ENCODE measurements at places on chromosomes 13 and 19.

DNA sequence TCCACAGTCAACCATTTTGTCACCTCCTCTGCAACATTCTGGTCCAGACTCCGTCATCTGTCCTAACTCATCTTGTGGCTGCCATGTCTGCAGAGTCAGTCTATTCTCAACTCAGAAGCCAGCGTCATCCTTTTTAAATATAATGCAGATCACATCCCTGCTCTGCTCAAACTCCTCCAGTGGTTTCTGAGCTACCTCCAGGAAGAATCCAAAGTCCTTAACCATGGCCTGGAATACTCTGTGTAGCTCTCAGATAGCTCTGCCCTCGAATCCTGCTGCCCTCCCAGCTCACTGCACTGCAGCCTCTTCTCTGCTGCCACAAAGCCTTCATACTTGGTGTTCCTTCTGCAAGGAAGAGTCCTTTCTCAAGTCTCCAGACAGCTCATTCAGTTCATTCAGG is 190.8 kb downstream of the FOXO1 start:
- DNase-seq, result no peak

DNA sequence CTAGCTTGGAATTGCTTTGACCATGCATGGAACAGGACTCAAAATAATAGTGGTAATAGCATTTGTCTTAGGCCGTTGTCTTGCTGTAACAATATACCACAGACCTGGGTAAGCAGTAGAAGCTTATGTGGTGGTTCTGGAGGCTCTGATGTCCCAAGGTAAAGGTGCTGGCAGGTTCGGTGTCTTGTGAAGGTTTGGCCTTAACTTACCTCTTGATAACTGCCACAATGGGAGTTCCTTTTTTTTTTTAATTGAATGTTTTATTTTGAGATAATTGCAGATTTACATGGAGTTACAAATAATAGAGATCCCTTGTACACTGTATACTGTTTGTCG is 5.8 kb downstream of the RPL21 start:
- no peak for DNase-seq

DNA sequence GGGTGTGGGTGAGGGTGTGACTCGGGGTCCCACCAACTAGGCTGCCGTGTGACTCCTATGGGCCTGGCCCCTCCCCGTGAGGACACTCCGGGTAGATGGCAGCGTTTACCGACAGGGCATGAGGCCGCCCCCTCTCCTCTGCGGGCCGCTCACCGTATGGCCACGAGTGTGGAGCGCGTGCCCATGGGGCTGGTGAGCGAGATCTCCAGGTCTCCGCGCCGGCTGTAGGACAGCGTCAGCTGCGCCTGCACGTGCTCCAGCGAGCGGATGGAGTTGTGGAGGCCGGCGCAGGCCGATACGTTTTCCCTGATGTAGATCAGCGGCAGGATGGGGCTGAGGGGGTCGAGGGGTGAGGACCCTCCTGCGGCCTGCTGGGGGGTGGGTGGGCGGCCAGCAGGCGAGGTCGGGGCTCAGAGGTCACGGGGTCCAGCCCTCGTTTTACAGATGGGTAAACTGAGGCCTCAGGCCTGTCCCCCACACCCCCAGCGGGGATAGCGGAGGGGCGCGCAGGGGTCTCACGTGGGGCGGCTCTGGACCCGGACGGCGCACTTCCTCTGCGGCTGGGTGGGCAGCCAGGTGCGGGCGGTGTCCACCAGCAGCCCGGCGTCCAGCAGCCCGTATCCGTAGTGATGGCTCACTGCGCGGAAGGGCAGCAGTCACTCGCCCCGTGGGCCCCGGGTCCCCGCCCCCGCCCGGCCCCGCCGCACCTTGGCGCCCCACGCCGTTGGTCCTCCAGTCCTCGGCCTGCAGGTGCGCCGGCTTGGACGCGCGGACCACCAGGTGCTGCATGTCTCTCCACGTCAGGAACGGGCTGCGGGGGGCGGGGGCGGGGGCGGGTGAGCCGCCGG is 4.3 kb upstream of the C19orf25 start:
- DNase-seq, result no peak

DNA sequence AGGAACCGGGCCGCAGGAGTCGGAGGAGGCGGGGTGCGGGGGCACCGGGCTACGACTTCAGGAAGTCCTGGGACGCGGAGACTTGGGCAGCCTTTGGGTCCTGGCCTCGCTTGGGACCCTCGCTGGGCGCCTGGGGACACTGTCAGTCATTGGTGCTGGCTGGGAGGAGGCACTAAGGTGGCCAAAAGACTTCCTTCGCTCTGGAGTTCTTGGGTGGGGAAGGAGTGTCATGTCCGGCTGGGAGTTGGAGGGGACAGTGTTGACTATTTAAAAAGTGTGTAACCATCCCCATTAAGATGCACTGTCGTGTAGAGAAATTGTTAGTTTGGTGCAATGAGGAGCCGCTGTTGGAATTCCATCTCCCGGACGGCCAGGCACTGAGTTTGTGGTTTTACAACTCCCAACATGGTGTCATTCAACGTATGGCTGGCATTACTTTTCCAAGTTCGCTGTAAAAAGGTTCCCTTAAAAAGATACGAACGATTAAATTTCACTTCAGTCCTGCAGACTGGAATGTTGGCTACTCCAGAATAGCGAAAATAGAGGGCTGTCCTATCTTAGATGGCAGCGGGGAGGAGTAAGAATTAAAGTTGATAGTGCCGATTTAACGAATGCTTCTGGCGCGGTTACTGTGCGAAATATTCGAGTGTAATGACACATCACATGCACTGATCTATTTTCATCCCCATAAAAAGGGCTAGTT is 776 bp downstream of the DNAJC3 start:
- DNase-seq, result peak; percentile 21

DNA sequence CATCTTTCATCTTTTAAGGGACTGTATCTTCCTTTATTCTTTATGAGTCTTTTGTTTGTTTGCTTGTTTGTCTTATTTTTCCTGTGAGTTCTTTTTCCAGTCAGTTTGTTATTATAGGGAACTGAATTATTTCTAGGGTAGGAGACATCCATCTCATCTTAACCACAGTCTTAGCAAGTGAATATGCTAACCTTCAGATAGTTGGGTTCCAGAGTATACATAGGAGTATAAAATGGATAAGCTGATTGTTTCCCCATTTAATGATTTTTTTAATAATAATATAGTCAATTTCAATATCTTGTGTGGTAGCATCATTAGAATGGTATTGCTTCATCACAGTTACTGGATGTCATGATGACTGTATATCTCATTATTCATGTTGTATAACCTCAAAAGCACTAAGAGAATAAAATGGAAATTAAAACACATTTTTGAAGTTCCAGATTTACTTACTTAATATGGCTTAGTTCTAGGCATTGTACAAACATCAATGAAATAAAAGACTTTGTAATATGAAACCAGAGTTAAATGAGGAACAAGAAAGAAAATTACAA is 33.0 kb downstream of the GPC6 start:
- DNase-seq, result no peak

- DNase-seq, result no peak
Observed at GRCh38 chr13:24905242-24905641, 141.3 kb downstream of the RNF17 start.

DNA sequence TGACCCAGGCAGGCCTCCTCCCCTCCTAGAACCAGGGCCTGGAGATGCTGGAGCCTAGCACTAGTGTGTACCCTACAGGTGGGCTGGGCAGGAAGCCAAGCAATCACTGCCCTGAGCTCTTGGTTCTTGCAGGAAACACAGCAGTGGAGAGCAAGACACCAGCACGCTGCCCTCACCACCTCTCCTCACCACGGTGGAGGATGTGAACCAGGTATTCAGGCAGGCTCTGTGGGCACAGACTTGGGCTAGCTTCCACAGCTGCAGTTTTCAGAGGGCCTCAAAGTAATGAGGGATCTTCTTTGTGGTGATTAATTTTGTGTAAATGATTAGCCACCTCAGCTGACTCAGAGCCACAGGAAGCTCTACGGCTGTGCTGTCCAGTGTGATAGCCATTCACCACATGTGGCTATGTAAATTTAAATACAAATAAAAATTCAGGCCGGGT is 13.6 kb upstream of the GPI start:
- DNase-seq, result no peak

DNA sequence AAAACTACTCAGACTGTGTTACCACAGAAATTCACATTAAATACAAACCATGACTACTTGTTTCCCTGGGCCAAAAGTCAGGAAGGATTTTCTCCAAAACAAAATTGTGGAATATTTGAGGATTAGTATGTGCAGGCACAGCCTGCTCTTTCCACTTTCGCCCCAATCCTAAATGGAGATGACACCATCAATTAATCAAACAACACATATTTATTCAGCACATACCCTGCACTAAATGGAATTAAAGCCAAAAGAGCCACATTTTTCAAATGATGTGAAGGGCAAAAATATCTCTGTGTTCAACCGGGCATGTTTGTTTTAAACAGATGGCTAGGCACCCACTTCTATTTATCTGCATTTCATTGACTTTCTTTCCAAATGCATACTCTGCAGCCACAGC is 523.1 kb downstream of the DCT start:
- DNase-seq, result no peak

DNA sequence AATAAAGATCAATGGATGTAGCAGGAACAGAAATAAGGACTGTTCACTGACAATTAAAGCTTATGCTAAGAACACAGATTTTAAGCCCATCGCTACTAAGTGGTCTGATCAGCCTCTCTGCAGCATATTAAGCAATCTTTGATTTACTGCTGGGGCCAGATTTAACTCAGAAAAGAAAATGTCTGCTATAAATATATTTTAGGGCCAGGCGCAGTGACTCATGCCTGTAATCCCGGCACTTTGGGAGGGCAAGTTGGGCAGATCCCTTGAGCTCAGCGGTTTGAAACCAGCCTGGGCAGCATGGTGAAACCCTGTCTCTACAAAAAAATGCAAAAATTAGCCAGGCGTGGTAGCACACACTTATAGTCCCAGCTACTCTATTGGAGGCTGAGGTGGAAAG is 43.0 kb downstream of the METTL21C start:
- no peak for DNase-seq

- no peak for DNase-seq
Observed at GRCh38 chr13:108281901-108282300, 12.4 kb downstream of the TNFSF13B start.

GRCh38 chr13:47650209-47650608 is 350.9 kb downstream of the SUCLA2 start:
- no peak for DNase-seq

GRCh38 chr13:93118081-93118615 is 108.5 kb upstream of the GPC6 start:
- no peak for DNase-seq

GRCh38 chr13:99057310-99057975 is 79.6 kb upstream of the DOCK9 start:
- no peak for DNase-seq

DNA sequence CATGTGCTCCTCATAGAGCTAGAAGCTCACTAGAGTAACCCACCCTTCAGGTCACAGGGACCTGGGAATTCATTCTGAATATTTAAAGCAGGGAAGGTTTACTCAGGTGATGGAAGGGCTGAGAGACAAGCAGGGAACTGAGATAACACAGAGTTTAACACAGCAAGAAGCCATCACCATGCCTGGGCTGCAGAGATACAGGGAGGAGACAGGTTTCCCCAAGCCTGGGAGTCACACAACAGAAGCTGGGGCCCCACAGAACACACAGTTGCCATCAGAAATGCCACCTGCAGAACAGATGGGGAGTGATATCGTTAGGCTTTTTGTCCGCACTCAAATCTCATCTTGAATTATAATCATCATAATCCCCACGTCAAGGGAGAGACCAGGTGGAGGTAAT is 7.9 kb upstream of the CYSLTR2 start:
- no peak for DNase-seq

- DNase-seq, result no peak
Observed at GRCh38 chr19:15432018-15432494, 13.3 kb upstream of the AKAP8L start.

GRCh38 chr13:60318186-60318585 is 78.8 kb upstream of the TDRD3 start:
- DNase-seq, result no peak

DNA sequence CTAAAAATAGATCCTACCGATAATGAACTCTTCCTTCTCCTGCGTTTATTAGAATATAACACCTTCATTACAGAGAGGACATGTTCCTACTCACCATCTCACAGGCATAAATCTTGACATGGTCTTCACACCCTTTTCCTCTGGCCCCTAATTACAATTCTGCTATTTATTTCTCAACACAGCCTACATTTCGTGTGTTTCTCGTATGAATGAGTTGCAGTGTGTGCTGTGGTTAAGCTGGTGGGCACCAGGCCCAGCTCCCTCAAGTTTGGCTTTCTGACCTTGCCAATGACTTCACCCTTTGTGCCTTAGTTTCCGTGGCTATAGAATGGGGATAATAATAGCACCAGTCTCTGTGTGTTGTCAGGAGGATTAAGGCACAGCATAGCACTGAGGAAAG is 12.3 kb upstream of the KATNAL1 start:
- no peak for DNase-seq

GRCh38 chr13:71483733-71484132 is 383.3 kb downstream of the DACH1 start:
- no peak for DNase-seq

- DNase-seq, result no peak
Observed at GRCh38 chr19:19538785-19539166, 711 bp downstream of the CILP2 start.

GRCh38 chr19:5130371-5131030 is 161.6 kb downstream of the KDM4B start:
- DNase-seq, result no peak

DNA sequence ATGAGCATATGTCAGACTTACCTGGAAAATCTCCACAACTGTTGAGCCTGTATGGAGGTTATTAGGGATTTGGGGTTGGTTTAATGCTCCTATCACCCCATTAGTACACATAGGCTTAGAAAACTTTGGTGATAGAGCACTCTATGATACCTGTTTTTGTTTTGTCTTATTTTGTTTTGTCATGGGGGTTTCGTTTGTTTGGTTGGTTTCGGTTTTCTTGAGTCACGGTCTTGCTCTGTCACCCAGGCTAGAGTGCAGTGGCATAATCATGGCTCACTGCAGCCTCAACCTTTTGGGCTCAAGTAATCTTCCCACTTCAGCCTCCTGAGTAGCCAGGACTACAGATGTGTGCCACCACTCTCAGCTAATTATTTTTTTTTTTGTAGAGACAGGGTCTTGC is 70.0 kb downstream of the MZT1 start:
- no peak for DNase-seq

DNA sequence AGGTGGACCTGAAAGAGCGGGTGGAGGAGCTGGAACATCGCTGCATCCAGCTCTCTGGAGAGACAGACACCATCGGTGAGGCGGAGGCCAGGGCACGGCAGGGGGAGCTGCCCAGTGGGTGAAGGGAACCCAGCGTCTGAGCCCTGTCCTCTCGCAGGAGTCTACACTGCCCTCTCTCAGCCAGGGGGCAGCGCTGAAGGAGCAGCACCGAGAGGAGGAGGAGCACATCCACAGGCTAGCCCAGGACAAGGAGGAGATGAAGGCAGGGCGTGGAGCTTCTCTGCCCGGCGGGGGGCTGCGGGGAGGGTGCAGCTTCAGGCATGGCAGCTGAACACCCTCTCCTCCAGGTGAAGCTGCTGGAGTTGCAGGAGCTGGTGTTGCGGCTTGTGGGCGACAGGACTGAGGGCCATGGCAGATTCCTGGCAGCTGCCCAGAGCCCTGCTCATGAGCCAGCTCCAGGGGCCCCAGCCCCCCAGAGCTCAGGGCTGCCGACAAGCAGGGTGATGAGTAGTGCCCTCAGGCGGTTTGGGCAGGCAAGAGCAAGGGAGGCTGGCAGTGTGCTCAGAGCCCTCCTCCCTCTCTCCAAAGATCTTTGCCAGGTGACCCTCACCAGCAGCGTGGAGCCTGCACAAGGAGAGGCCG is 31.4 kb upstream of the ZNF492 start:
- no peak for DNase-seq
